Fibroblast of skin of abdomen (primary cell): ENCODE measurements at places on chromosomes 7 and 10.

DNA sequence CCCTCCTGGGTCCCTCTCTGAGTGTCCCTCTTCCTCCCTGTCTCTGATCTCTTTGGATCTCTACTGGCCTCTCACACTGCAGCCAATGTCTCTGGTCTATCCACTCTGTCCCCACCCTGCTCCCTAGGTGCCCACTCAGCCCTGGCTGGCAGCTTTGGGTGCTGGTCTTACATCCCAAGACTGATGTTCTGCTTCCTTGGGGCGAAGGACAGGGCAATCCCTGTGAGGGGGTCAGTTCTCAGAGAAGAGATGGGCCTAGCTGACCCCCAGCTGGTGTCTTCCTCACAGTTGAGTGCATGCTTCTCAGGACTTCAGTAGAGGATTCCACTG lies 51.7 kb upstream of the CAMK2B start:
- no peak for DNase-seq

DNA sequence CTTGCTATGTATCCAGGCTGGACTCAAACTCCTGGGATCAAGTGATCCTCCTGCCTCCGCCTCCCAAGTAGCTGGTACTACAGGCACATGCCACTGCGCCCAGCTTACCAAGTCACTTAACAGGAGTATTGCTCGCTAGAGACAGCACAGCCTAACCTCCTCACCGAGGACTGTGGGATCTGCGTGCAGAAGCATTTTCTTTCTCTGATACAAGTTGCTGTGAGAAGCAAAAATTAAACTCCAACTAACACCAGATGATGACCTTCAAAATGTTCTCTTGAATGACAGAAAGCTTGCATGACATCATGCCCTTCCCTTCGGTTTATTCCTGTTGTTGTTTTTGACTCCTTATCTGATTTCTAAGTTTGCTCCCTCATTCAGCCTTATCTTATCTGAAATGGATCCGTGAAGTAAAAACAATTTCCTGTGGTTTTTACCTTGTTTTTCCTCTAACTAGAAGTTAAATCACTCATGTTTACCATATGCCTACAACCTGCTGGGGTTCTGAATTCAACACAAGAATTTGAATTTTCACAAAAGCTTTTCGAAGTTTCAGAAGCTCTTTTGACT lies 94.4 kb upstream of the KIF5B start:
- DNase-seq: no peak

- no peak for DNase-seq
These were observed 93.6 kb upstream of the PCBD1 start for GRCh38 chr10:70981936-70982335.

DNA sequence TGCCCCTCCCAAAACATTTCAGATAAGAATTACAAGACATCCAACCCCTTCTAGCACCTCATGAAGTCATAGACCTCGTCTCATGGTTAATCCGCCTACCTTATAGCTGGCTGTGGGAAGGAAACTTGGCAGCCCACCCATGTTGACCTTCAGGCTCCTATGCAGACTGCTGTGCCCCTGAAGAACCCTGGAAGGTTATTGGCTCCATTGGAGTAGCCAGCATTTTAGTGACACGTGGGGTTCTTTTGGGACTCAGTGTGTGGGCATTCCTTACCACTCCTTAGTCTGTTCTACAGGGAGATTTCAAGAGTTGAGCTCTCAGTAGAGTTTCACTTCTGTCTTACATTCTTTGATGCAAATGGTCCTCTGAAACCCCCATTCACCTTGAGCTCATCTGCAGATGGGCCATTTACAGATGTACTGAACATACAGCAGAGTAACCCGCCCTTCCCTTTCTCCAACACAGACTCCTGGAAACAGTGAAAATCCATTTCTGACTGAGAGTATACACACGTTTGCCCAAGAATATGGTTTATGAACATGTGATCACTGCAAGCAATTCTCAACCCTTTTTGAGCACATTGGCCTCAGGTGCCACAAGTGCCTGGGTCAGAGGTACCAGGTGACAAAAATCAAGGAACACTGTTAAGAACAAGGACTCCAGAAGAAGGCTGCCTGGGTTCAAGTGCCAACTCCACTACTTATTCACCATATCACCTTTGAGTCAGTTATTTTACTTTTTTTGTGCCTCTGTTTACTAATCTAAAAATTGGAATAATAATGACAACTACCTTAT lies 54.0 kb upstream of the HECW1 start:
- no peak for DNase-seq

DNA sequence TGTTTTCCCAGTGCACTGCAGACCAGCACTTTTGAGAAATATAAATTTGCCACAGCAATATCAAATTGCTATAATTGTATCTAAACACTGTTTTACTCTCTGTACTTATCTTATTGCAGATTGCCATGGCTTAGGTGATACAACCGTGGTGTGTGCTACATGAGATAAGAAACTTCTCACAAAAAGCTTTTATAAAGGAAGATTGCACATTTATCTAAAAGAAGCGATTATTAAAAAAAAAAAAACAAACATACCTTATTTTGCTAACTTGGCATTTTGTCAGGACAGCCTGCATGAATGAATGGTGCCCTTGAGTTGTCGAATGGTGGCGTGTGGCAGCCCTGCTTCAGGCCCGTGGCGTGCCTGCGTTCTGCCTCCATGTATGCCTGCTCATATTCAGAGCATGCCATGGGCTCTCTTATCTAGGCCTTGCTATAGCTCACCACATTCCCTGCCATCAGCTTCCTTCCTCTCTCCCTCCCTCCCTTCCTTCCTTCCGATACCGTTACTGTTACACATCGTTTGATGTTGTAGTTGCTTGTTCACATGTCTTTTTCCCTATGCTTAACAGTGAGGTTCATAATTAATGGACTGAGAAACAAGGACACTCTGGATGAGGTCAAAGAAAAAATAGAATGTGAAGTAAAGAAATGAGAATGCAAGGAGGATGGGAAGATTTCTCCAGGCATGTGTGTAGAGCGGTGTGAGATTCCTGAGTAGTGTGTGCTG lies 34.9 kb downstream of the PRKAR2B start:
- no peak for DNase-seq

DNA sequence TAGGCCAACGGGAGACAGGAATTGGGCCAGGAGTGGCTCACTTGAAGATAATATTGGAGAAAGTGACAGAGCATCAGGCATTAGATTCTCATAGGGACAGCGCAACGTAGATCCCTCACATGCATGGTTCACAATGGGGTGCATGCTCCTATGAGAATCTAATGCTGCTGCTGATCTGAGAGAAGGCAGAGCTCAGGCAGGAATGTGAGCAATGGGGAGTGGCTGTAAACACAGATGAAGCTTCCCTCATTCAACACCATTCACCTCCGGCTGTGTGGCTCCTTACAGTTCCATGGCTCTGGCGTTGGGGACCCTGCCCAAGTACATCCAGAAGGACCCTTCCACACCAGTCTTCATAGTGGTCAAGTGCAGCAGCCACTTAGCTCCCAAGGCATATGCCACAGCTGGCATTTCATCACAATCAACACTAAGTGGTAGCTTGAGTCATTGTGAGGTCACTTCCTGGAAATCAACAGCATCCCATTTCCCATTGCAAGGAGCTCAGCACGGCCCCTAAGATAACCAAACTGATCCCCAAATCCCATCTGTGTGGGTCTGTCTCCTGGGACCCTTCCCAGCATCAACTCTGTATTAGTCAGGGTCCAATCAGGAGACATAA lies 174.5 kb downstream of the TPST1 start:
- no peak for DNase-seq

- DNase-seq: no peak
These were observed 41.9 kb downstream of the PDE6C start for GRCh38 chr10:93654201-93654600.

DNA sequence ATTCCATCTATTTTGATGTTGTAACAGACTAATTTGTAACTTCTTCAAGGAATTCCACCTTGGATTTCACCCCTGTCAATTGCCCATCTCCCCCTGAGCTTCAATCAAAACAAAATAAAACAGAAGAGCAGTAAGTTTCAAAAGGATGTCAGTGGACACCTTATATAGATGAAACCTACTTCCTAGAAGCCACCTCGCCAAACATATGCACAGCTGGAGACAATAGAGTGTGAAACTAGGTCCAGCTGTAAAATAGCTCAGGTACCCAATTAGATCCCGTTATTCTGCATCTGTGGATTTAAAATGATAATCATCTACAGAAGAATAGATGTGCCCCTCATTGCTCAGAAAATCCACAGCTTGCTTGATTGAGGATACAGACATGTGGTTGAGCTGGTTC lies 598.6 kb downstream of the SH2D4B start:
- no peak for DNase-seq

- no peak for DNase-seq
These were observed 3.8 kb upstream of the TMEM140 start for GRCh38 chr7:135143885-135144668.

GRCh38 chr7:135557455-135558336 lies at the start of gene NUP205:
TSS of gene NUP205 (plus strand) at chr7:135557917. CDS start at chr7:135557945, 28 bp downstream.
- DNase-seq: peak; percentile 81

GRCh38 chr7:130383187-130383980 lies 3.1 kb downstream of the CPA1 start:
- DNase-seq: no peak

DNA sequence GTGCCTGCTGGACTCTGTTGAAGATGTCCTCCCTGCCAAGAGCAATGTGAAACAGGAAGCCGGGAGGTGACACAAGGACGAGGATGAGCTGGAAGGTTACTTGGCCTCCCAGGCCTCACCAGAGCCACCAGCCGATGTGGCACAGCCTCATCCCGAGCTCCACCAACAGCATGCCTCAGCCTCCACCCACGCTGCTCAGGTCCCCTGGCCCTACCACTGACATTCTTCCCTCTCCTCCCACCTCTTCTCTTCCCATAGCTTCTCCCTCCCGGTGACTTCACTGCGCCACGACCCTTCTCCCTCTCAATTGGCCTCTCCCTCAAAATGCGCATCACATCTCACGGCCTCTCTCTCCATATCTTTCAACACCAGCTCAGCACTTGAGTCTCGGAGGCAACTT lies 249.9 kb downstream of the SKAP2 start:
- no peak for DNase-seq

- DNase-seq: peak; percentile 94
These were observed 145.2 kb downstream of the ST7 start for GRCh38 chr7:117098457-117098856.

GRCh38 chr7:79352323-79352722 lies 101.1 kb downstream of the MAGI2 start:
- DNase-seq: no peak

DNA sequence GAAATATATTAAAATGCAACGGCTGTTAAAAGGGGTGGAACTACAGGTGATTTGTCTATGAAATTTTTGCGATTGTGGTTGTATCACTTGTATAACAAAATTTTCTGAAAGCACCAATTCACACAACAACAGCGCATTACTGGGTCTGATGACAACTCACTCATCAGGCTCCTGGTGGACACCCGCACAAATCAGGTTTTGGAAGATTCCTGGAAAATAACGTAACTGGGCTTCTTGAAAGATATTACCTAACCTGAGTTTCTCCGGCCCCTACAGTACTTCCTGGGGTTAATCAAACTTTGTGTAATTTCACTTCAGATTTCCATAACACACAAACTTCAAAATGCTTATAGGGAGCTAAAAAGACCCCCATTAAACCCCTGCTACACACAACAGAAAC lies 7.6 kb downstream of the SNX8 start:
- no peak for DNase-seq

- DNase-seq: peak; percentile 61
These were observed 33.2 kb downstream of the C7orf33 start for GRCh38 chr7:148623586-148624282.

DNA sequence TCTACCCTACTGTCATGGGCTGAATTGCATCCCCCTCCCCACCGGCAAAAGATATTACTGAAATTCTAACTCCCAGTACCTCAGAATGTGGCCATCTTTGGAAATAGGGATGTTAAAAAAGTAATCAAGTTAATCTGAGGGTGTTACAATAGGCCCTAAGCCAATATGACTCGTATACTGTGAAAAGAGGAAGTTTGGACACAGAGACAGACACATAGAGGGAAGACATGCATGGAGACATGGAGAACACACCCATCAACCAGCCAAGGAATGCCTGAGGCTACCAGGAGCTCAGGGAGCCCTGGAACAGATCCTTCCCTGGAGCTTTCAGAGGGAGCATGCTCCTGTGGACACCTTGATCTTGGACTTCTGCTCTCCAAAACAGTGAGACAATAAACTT lies 138.2 kb upstream of the ADO start:
- no peak for DNase-seq

DNA sequence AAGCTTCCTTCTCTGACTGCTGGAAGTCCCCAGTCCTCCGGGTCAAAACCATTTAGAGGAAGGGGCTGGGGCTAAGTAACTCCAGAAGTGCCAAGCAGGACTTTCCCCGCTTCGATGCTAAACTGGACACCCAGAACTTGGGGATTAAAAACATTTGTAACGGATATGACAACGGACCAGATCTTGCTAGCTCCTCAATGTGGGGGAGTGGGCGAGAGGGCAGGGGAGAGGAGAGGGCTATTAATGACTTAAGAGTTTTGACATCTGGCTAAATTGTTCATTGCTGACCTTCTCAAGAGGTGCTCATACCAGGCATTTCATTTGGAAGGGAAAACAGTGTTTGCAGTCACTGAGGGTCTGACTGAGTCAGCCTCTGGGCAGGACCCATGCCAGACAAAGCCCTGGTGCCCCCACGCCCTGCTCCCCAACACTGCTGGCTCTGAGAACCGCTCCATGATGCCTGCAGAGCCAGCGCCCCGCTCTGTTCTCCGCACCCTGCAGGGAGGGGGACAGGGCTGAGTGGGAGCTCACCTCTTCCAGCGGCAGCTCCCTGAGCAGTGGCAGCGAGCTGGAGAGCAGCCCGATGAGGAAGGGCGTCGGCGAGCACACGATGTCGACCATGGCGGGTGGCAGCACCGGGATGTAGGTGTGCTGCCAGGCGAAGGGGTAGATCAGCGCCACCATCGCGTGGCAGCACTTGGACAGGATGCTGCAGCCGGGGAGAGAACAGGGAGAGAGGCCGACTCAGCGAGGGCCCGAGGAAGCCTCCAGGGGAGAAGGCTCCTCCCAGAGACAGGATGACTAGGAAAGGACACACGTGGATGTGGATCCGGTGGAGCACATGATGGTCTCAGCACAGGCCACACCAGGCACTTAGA lies 47.7 kb upstream of the MKRN1 start:
- DNase-seq: no peak

DNA sequence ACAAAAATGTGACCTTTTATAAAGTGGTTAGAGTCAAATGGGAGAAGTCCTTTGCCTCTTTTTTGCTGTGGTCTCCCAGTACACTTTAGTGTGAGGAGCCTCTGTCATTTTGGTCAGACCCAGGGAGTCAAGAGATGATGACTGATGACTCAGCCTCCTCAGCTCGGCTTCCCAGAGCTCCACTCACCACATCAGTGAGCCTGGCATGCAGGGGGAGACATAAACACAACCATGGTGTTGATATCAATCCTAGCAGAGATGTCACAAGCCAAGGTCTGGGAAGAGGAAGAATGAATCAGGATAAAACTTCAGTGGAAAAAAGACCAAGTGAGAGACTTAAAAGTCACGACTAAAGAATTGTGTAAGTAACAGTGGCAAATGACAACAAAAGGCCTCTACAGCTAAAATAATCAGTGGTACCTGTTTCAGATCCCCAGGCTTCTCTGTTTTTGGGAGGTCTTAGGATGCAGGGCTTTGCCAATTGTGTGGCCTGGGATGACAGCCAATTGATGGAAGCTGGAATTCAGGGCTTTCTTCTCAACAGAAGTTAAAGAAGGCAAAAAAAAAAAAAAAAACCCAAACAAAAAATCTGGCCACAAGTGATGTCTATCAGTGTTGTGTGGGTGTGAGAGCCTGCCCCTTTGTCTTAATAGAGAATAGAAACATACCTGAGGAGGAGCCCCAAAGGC lies 50.2 kb downstream of the TFAM start:
- peak; percentile 99 for DNase-seq
